Stimulated activated CD4-positive, alpha-beta T cell treated with anti-CD3 and anti-CD28 coated beads, Interleukin-2, amount 100 ng/mL, for 24 hours (primary cell): ENCODE measurements at places on chromosomes 11 and 22.

DNA sequence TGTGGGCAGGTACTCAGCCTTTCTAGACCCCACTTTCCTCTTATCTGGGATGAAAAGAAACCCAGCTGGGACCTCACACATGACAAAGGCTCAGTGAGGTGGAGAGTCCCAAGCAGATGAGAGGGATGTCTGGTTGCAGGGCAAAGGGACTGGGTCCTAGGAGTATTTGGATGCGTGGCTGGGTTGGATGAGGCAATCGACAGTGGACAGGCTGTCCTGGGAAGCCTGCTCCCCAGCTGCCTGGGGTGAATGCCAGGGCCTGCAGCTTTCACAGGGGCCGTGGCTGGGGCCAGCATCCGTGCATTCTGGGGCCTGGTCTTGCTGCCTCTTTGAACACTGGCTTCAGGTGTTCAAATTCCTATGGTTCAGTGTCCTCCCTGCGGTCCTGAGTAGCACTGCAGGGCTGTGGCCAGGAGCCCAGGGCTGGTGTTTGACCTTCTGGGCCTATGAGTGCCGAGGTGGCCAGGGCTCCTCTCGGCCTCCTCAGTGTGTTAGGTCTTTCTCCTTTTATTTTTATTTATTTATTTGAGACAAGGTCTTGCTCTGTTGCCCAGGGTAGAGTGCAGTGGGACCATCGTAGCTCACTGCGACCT, 65.3 kb downstream of the MCM5 start:
- no peak for DNase-seq

DNA sequence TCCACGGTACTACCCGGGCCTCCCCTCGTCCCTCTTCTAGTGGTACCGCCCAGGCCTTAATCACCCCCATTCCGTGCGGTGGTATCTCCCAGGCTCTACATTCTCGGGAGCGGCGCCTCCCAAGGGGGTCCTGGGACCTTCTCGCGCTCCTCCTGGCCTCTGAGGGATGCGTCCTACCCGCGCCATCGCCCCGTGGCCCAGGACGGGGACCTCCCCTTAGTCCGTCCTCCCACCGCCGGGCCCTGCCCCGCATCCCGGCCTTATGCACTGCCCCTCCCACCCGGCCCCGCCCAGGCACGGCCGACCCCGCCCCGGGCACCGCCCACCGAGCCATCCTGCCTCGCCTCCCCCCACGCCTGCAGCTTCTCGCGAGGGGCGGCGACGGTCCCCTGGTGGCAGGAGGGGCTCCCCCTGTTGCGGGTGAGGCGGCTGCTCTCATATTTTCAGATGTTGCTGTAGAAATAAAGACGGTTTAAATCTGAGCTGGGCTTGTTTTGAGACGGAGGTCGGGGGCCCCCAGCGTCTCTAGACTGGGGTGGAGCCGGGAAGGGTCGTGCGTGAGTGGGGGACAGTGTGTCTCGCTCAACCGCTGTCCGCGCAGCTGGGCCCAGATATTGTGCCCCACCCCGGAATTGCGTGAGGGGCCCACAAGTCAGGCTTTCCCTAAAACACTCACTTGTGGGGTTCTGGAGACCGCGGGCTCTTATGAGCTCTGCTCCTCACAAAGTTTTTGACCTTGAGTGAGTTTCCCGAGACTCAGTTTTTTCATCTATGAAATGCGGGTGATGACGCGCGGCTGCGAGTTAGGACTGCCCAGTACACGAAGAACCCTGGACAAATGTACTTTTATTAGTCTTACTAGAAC, 828 bp upstream of the RAB1B start:
- DNase-seq, result peak; percentile 86

- DNase-seq, result no peak
Measured at GRCh38 chr22:20531404-20532201, 24.2 kb downstream of the MED15 start.

GRCh38 chr11:82747471-82747870, 13.8 kb upstream of the FAM181B start:
- no peak for DNase-seq

- DNase-seq, result no peak
Measured at GRCh38 chr11:62443390-62444235, 24.8 kb downstream of the SCGB1A1 start.

DNA sequence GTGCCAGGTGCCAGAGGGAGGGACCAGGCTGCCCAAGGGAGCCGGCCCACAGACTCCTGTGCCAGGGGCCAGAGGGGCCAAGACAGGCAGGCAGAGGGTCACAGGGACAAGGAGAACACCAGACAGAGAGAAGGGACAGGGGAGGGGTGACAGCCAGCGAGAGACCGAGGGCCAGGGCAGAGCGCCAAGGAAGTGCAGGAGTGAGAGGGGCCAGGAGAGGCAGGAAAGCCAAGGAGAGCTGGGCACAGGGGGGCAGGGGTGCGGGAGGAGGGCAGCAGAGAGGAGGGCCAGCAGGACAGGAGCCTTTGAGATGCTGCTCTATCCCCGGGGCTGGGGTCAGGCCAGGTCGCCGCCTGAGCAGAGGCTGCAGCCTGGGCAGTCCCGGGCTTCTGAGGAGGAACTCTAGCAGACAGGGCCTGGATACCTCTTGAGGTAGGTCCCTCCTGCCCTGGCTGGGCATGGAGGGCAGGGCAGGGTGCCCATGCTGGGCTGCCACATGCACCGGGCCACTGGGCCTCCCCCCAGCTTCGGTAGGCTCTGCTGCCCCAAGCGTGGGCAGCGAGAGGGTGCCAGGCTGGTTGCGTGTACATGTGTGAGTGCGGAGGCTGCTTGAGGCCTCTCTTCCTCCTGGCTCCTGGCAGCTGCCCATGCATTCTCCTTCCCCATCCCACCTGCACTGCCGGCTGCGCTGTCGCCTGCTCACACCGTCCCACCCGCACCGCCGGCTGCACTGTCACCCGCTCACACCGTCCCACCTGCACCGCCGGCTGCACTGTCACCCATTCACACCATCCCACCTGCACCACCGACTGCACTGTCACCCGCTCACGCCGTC, 12.2 kb downstream of the LSP1 start:
- no peak for DNase-seq

DNA sequence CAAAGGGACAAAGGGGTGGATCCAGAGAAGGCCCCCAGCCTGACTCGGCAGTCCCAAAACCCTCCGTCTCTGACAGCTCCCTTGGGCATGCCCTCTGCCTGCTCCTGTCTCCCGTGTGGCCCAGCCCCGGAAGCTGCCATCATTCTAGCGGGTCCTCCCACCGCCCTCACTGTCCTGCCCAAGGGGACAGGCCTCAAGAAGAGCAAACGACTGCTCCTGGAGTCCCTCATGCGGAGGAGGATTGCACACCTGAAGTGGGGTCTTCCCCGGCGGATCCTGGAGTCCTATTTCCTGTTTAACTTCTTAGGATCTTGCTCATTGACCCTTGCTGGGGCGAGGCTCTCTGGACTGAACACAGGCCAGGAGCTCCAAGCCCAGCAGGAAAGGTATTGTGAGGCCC, 2.6 kb upstream of the MEI1 start:
- DNase-seq, result peak; percentile 10

GRCh38 chr22:44390613-44390970, 77.8 kb upstream of the SHISAL1 start:
- no peak for DNase-seq

DNA sequence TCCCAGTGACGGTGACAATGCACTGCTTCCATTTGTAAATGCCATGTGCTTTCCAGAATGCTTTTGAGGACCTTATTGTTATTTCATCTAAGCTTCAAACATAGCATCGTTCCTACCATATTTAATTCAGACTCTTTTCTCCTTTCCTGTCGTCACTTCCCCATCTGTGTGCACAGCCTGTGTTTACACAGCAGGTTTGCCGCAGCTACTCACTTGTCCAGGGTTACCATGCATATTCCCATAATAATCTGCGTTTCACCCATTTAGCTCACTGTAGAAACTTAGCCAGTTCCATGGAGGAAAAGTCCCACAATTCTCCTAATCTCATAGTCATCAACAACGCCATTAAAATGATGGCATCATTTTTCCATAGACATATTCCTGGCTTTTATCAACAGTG, 48.0 kb downstream of the FLI1 start:
- no peak for DNase-seq

GRCh38 chr11:131534611-131535010, 164.2 kb downstream of the NTM start:
- DNase-seq, result no peak

- no peak for DNase-seq
Measured at GRCh38 chr11:128943428-128943976, 831 bp upstream of the TP53AIP1 start.

DNA sequence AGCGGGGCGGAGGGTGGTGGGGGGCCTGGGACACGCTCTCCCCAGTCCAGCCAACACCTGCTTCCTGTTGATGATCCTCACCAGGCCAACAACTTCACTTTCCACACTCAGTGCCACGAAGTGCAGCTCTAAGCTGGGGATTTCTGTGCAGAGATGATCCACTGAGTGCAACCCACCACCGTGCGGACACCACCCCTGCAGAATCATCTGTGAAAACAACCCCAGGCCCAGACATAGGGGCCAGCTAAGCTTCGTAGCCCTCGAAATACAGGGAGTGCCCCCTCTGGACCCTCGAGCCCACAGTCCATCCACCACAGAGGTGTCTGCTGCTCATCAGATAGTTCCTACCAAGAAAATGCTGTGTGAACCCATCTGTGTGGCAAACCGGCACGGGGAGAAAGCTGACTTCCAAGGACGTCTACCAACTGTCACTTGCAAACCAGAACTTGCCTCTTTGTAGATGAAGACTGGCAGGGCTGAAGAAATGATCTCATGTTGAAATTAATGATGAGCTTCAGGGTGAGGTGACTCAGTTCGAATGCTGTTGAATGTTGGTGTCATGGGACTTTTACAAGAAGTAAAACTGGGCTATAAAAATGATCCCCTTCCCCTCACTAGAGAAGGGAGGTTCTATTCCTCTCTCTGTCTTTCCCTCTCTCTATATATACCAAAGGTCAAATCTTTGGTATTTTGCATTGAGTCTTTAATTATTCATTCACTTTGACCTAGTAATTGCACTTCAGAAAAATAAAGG, 73.4 kb downstream of the MYEOV start:
- DNase-seq, result peak; percentile 11

DNA sequence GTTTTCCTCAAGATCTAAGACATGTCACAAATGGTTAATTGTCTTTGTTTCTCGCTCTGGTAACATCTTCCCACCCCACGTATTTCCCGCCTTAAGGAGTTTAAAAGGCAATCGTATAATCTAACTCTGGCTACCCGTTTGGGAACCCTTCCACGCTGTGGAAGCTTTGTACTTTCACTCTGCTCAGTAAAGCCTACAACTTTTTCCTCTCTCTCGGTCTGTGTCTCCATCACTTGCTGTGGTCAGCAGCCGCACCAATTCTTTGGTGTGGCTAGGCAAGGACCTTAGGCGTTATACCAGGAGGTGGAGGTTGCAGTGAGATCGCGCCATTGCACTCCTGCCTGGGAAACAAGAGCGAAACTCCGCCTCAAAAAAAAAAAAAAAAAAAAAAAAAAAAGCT, 1430.1 kb downstream of the LRRC4C start:
- DNase-seq, result no peak

- DNase-seq, result no peak
Measured at GRCh38 chr11:3073029-3073435, 15.8 kb upstream of the CARS1 start.

GRCh38 chr22:38566726-38567504, 3.1 kb downstream of the DMC1 start:
- DNase-seq, result no peak

GRCh38 chr11:86257446-86257845, 12.9 kb downstream of the EED start:
- DNase-seq, result no peak

DNA sequence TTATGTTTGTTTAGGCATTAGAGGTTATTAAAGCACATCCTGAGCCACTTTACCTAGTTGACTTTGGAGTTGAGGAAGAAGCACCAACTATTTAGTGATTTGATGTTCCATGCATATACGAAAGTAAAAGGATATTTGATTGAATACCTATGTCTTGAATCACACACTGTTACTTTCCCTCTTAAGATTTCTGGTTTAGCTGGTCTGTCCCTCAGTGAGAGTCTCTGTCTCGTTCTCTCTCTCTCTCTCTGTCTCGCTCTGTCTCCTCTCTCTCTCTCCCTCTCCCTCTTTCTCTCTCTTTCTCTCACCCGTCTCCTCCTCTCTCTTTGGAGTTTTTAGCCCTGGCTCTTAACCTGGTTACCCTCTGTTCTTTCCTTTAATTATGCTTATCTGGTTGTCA, 11.0 kb downstream of the CTNND1 start:
- DNase-seq, result no peak

- DNase-seq, result no peak
Measured at GRCh38 chr22:24433828-24434470, 6.5 kb downstream of the ADORA2A start.

DNA sequence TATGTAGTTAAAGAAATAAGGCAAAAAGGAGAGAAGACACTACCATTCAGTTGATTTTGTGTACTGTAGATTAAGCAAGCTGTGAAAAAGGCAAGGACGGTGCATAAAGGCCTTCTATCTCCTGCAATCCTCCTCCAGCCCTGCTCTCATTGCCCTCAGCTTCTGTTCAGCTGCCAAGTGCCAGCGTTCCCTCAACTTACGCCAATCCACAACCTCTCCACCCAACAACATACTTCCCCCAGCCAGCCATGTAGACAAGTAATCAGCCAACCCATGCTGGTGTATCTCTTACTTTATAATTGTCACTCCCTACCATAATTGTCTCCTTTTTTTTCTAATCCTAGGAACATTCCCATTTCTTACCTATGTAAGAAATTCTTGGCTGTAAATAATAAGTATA, 30.1 kb upstream of the ANO5 start:
- DNase-seq, result no peak

GRCh38 chr11:126718276-126718675, 282.3 kb downstream of the KIRREL3 start:
- no peak for DNase-seq

- DNase-seq, result no peak
Measured at GRCh38 chr11:14898355-14898754, 6.3 kb upstream of the CYP2R1 start.

DNA sequence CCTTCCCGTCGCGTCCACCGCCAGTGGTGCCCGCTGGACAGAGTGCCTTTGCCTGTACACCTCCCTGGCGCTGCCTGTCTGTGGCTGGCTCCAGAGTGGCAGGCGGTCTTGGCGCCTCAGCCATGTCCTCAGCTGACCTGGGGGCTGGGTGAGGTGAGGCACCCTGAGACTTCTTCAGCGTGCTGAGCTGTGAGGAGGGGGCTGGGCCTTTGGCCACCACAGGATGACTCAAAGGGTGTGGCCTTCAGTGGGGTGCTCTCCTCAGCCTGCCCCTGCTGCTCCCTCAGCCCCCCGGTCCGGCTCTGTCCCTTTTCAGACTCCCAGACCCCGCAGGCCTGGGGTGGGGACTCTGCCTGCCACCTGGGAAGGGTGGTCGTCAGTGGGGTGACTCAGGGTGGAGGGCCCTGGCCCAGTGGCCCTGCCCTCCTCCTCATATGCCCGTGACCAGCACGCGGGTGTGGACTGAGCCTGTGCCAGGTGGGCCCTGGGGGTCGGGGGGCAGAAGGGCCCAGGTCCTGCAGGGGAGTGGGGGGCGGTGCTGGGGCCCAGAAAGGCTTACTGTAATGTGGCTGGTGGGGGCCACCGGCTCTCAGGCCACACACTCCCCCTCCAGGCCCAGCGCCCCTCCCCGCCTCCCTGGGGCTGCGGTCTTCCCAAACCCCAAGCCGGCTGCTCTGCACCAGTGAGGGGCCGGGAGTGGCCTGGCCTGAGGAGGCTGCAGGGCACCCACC, 15.9 kb downstream of the CRELD2 start:
- no peak for DNase-seq

- DNase-seq, result no peak
Measured at GRCh38 chr11:110774138-110775014, 62.1 kb upstream of the ARHGAP20 start.

GRCh38 chr22:17492247-17492646, 71.1 kb upstream of the SLC25A18 start:
- no peak for DNase-seq

- DNase-seq, result no peak
Measured at GRCh38 chr11:66996609-66997273, 21.6 kb downstream of the C11orf86 start.
